Head of caudate nucleus (tissue), 42 donors: ENCODE measurements at places on chromosomes 12 and 14.

DNA sequence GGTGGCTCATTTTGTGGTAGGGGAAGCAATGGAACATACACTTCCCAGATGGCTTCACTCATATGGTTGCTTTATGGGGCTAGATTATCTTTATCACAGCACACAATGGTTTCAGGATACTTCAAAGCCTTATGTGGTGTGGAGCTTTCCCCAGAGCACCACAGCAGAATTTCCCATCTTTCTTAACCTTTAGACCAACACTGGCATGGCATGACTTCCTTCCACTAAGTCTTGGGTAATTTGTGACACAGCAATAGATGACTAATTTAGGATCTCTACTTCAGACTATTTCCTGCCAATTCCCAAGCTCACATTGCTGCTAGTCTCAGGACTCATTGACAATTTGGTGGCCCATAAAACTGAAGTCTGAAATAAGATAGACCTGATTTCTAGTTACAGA lies 36.9 kb upstream of the DCN start:
- DNase-seq: no peak

DNA sequence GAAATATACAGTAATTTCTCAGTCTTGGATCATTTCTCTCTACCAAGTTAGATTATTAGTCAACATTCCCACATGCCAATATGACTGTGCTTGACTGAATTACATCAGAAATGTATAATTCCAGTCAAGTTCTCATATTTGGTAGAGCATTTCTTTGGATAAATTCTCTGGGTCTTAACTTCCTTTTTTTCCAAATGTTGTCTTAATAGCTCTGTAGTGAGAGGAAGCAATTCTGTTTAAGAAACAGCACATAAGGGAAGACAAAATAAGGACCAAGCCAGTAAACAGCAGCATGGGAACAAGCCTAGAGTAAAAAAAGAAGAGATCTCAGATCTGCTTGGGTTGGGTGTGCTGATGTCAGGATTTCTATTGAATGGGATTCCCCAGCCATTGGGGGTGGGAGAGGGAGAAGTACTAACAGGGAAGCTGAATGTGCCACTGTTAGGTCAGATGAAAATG lies 14.2 kb upstream of the DYRK2 start:
- peak; percentile 20 for DNase-seq

GRCh38 chr12:6632026-6632983 lies 3.5 kb downstream of the LPAR5 start:
- no peak for DNase-seq

- no peak for DNase-seq
Measured at GRCh38 chr14:79011091-79011919, 841.1 kb downstream of the NRXN3 start.

GRCh38 chr12:124184456-124184855 lies 110.4 kb upstream of the RFLNA start:
- no peak for DNase-seq

DNA sequence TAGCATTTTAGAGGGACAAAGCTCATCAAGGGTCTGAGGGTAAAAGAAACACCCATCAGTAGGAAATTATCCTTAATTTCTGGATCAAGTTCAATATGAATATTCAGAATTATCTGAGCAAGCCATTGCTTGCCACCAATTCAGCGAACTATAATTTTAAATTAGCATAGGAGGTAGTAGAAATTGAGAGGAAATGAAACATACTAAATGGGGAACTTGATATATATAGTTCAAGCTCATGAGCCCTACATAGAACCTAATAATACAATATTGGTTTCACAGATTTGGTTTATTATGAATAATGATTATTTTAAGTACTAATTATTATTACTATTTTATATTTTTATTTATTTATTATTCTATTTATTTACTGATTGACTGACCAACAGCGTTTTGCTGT lies 42.1 kb upstream of the GXYLT1 start:
- no peak for DNase-seq

GRCh38 chr12:91866566-91866965 lies 279.1 kb downstream of the BTG1 start:
- DNase-seq: no peak

DNA sequence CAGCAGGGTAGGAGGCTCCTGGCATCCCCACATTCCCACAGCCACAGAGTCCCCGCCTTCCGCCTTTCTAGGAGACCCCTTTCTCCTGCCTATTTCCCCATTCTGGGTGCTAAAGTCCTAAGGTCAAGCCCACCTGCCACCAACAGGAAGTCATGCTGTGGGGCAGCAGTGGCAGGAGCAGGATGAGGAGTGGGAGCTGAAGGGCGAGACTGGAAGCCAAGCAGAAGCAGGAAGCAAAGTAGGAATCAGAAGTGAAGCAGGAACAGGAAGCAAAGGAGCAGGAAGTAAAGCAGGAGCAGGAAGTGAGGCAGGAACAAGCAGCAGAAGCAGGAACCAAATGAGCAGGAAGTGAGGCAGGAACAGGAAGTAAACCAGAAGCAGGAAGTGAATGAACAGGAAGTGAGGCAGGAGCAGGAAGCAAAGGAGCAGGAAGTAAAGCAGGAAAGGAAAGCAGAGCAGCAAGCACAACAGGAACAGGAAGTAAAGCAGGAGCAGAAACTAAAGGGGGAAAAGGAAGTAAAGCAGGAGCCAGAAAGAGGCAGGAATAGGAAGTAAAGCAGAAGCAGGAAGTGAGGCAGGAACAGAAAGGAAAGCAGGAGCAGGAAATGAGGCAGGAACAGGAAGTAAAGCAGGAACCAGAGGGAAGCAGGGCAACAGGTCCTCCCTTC lies 38.3 kb upstream of the RIMBP2 start:
- DNase-seq: no peak

- DNase-seq: no peak
Measured at GRCh38 chr12:15754233-15754632, 35.0 kb downstream of the EPS8 start.

- peak; percentile 39 for DNase-seq
Measured at GRCh38 chr12:109387425-109388166, 39.9 kb downstream of the MYO1H start.

DNA sequence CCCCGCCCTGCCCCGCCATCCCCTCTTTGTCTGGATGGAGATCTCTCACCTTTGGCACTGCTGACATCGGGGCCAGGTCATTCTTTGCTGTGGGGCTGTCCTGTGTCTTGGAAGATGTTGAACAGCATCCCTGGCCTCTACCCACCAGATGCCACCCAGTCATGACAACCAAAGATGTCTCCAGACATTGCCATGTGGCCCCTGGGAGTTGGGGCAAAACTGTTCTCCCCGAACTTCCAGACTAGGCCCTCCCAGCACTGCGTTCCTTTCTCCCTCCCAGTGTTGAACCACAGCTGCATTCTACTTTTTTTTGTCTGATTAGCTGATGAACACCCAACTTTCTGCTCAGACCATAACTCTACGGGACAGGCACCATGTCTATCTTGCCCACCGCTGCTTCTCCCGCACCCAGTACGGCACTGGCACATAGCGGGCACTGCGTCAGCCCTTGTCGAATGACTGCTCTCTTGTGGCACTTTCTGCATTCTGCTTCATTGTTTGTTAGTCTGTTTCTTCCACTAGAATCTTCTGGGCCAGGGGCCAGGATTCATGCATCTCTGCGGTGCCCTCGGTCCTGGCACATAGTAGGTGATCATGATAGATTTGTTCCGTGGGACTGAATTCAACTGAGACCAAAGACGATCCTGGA lies 13.1 kb upstream of the MYL2 start:
- DNase-seq: no peak

GRCh38 chr12:69073035-69073434 lies 140.1 kb upstream of the CPM start:
- no peak for DNase-seq

GRCh38 chr14:39739796-39740195 lies 307.6 kb upstream of the FBXO33 start:
- peak; percentile 10 for DNase-seq

DNA sequence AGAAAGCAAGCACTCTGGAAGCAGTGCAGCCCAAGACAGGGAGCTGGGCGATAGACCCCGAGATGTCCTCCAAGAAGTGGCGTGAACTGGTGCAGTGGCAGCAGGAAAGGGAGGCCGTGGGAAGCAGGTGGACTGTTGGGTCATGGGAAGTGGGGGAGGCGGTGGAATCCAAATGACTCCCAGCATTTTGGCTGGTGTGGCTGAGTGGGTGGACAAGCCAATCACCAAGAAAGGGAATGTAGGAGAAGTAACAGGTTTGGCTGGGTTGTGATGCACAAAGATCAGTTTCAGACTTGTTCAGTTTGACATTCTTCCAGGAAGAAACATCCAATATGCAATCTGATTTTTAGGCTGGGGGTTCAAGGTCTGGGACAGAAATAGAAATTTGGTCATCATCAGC lies 46.0 kb upstream of the KTN1 start:
- no peak for DNase-seq

DNA sequence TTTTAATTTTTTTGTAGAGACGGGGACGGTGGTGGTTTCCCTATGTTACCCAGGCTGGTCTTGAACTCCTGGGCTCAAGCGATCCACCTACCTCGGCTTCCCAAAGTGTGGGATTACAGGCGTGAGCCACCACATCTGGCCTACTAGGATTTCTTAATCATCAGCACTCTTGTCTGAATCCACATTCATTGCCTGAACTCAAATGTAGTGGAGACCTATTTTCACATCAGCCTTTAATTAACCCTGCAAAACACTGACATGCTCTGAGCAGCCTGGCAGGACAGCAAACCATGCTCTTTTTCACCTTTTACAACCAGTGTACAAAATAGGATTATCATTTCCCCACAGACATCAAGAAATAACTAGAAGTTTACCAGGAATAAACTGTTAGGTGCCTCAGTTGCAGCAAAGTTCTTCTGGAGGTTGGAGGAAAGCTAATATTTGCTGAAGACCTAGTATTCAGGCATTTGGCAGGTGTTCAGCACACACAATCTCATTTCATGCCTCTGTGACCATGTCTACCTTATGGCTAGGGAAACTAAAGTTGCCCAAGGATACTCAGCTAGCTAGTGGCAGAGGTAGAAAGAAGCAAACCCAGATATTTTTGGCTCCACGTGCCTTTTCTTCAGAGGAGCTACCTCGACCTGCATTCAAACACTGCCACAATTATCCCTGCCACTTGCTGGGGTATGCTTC lies 37.7 kb downstream of the CFL2 start:
- no peak for DNase-seq

DNA sequence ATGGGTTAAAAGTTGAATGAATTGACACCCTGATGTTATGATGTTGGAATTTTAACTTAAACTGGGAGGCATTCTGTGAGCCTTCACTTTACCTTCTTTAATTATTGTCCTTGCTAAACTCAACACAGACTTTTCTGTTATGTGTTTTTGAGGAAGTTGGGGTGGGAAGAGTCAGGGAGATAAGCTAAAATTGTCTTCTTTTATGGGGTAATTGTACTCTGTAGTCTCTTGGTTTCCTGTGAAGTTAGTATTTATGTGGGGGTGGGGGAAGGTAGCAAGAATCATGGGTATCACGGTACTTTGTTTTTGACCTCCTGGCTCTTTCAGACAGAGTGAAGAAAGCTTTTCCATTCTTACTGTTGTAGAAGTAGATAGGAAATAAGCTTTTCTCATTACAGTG lies 32.9 kb downstream of the RAB21 start:
- no peak for DNase-seq

GRCh38 chr12:114263056-114263805 lies 142.7 kb downstream of the TBX5 start:
- DNase-seq: no peak

DNA sequence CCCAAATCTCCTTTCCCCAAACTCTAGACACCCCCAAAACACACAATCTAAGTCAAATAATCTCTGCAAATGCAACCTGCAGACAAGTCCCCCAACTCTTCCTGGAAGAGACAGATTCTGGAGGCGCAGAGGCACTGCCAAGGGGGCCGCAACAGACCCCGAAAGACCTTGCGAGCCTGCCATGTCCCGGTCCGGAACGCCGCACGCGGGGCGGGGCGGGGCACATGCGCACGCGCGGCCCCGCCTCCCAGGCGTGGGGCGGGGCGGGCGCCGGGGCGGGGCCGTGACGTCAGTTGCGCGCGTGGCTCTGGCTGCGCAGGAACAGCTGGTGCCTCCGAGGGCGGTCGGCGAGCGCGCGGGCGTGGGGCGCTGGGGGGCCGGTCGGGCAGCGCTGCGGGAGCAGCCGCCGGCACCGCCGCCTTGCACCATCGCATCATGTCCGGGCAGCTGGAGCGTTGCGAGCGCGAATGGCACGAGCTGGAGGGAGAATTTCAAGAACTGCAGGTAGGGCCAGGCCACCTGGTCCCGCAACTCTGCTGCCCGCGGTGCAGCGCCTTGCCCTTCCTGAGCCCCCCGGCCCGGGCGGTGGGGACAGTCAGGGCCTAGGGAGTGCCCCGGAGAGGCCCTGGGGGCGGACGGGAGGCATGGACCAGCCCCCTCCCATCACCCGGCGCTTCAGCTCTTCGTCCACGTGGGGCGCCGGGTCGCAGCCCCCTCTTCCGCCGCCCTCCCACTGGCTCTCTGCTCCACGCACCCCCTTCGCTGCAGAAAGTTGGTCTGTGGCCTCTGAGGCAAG lies at the start of gene TMEM120B:
TMEM120B (plus strand) TSS at position 292 of the 796 bp plus-strand sequence; CDS start at position 436, 144 bp downstream.
- DNase-seq: peak; percentile 93

- no peak for DNase-seq
Measured at GRCh38 chr14:99401211-99401610, 79.4 kb downstream of the SETD3 start.

DNA sequence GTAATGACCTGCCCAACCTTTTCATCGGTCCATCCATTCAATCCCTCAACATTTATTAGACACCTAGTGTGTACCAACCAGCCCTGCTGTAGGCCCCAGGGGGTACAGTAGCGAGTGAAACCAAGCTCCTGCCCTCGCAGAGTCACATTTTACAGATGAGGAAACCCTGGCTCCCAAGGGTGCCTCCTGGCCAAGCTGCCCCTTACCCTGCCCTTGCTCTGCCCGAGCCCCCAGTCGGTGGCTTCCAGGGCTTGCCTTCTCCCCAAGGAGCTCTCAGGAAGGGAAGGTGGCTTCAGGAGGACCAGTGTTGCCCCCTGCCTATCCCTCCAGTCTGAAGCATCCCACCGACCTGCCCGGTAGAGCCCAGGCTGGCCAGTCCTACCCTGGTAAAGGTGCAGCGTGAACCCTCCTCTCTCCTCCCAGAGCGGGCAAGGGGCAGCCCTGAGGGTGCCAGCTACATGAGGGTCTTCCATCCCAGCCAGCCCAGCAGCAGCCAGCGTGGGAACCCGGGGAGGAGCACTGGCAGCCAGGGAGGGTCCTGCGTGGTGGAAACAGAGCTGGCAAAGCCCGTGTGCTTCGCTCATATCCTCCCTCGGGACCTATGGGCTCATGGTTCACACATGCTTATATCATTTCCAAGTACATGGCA lies 670 bp upstream of the BEGAIN start:
- DNase-seq: no peak

DNA sequence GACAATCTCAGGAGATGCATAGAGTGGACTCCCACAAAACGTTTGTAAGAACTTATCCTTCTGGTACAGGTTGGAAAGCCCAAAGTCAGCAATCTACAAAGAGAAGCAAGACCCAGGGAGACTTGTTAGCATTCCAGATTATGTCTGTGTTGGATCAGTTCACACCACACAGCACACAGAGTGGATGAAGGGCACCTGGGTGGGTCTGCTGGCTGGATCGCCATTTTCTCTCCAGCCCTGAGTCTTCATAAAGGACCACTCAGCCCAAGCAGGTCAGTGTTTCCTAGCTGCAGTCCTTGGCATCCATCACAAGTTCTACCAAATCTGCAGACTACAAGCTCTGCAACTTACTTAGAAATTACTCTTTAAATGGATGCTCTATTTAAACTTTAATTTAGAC lies 66.0 kb downstream of the NUAK1 start:
- no peak for DNase-seq
